Activated CD4-positive, alpha-beta T cell treated with anti-CD3 and anti-CD28 coated beads, Interleukin-2, amount 10 ng/mL, durations not matched to agents 24 days and 14 days (primary cell): ENCODE measurements at places on chromosomes 4 and X.

DNA sequence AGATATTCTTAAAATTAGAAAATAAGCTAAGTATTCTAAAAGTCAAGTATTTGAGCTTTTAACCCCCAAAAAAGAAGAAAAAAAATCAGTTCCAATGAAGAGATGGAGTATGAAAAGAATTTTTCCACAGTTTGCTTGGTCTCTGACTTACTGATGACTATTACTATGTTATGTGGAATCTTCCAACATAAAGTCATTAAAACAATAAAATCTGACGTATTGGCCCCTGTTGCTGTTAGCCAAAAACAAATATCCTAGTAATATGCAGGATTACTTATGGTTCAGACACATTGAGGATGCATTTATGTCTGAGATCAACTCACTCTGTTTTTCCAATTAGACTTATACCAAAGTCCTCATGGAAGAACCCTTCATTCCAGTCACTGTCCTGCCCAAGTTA lies 517.2 kb upstream of the ADGRL3 start:
- DNase-seq = no peak
- no peaks in the 10 kb centered on the region for H3K4me1 ChIP-seq
- H3K4me3 ChIP-seq = no peak overlapping the region
- H3K36me3 ChIP-seq = no peaks in the 10 kb centered on the region

GRCh38 chr4:19372390-19372789 lies 879.3 kb upstream of the SLIT2 start:
- no peaks in the 10 kb centered on the region for H3K36me3 ChIP-seq
- H3K27ac ChIP-seq = no peak overlapping the region
- DNase-seq = no peak
- H3K4me1 ChIP-seq = no peaks in the 10 kb centered on the region

DNA sequence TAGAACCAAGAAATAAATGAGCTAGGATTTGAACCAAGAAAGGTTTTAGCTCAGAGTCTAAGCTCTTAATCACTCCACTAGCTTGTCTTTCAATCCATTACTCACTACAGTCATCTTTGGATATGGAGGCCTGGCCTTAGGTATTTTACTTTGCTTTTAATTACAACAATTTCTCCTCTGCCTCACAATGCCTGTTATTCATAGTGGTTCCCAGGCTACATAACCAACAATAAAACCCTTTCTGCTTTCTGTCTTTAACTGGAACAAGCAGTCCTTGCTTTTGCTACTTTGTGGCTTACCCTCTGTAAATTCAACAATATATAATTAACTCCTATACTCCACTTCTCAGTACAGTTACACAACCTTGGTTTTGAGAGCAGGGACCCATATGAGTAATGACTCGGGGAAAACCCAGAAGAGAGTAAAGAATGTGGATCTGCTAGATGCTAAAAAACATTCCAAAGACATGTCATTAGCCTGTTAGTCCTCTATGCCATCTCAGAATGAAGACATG lies 94.7 kb upstream of the NAP1L5 start:
- no peak overlapping the region for H3K4me3 ChIP-seq
- H3K4me1 ChIP-seq = peaks cover 15% of the 10 kb centered on the region
- peaks cover 16% of the 10 kb centered on the region for H3K27me3 ChIP-seq
- no peak for DNase-seq
- peak overlapping the region; percentile 74 for H3K27ac ChIP-seq

DNA sequence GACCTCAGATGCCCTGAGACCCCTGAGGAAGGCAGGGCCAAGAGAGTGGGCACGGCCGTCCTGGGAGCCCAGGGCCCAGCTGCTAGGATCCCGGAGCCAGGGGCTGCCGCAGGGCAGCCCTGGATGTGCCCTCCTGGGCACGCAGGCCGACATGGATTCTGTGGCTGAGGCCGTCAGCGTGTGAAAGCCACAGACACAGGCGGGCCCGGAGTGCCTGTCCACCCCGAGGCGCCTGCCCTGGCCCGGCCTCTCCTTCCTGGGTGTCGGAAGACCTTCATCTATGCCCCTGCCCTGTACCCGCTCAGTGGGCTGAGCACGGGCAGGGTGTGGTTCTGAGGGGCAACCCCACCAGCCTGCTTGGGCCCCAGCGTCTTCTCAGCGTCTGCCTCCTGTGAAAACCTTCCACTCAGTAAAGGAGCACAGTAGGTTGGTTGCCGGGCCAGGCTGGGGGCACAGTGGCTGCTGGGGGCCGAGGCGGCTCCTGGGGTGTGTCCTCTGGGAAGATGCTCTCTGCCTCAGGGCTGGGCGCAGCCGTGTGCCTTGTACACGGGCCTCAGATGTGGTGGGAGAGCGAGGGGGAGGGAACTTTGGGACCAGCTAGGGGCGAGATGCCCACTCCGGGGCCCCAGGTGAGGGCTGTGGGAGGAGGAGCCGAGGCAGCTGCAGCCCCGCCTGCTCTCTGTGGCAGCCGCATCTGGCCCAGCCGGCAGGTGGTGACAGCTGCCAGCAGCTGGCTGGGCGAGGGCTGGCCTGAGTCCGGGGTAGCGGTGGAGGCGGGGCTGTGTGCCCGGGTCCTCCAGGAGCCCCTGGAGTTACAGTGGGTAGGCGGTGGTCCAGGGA lies 20.8 kb downstream of the FGFRL1 start:
- DNase-seq = no peak
- H3K27me3 ChIP-seq = no peaks in the 10 kb centered on the region
- no peak overlapping the region for H3K27ac ChIP-seq

DNA sequence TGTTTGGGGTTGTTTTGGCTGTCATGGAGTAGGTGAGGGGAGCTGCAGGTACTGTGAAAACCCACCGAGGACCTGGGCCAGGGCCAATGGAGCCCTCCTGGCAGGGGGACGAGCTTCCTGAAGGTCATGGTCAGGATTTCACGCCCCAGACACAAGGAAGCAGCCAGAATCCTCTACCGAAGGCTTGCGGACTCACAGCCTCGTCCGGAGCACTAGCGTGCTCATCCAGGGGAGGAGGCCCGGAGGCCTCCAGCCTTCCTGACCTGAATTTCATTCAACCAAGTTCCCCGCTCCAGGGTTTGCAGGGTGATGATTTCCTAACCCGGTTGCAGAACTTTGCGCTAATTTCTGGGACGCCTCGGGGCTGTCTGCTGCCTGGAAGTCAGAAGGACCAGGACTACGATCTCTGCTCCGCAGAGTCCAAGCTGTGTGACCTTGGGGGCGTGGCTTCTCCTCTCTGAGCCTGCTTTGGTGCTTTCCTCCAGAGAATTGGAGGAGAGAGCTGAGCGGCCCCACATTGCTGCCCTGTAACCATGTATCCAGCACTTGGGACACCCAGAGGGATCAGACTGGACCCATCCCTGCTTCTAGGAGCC lies 56.2 kb upstream of the ADRA2C start:
- no peaks in the 10 kb centered on the region for H3K36me3 ChIP-seq
- DNase-seq = no peak
- H3K27ac ChIP-seq = no peak overlapping the region
- H3K4me3 ChIP-seq = no peak overlapping the region

GRCh38 chr4:26782168-26782829 lies 78.3 kb upstream of the STIM2 start:
- no peaks in the 10 kb centered on the region for H3K36me3 ChIP-seq
- H3K4me3 ChIP-seq = no peak overlapping the region
- DNase-seq = no peak
- H3K27me3 ChIP-seq = no peaks in the 10 kb centered on the region
- peaks cover 2% of the 10 kb centered on the region for H3K4me1 ChIP-seq
- H3K27ac ChIP-seq = no peak overlapping the region

DNA sequence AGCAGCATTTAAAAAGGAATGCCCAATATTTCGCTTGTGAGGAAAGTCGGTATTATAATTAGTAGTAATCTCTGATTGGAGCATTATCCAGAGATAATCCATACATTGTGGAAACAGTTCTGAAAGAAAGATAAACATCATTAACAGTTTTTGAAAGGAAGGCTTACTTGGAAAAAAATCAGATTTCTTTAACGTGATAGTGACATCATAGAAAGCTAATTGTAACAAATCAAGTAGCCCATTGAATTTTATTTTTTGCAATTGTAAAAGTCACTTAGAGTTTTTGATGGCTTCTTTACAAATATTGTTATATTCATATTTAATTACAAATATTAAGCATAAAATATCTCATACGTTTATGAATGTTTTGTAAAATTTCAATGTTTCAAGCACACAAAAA lies 11.6 kb upstream of the NR3C2 start:
- no peaks in the 10 kb centered on the region for H3K4me1 ChIP-seq
- no peak for DNase-seq
- H3K27ac ChIP-seq = no peak overlapping the region
- peaks cover 16% of the 10 kb centered on the region for H3K27me3 ChIP-seq
- H3K4me3 ChIP-seq = no peak overlapping the region

GRCh38 chr4:105936901-105937300 lies 41.6 kb downstream of the NPNT start:
- no peak overlapping the region for H3K27ac ChIP-seq
- no peaks in the 10 kb centered on the region for H3K4me1 ChIP-seq
- no peak overlapping the region for H3K4me3 ChIP-seq
- H3K27me3 ChIP-seq = peaks cover 1% of the 10 kb centered on the region

DNA sequence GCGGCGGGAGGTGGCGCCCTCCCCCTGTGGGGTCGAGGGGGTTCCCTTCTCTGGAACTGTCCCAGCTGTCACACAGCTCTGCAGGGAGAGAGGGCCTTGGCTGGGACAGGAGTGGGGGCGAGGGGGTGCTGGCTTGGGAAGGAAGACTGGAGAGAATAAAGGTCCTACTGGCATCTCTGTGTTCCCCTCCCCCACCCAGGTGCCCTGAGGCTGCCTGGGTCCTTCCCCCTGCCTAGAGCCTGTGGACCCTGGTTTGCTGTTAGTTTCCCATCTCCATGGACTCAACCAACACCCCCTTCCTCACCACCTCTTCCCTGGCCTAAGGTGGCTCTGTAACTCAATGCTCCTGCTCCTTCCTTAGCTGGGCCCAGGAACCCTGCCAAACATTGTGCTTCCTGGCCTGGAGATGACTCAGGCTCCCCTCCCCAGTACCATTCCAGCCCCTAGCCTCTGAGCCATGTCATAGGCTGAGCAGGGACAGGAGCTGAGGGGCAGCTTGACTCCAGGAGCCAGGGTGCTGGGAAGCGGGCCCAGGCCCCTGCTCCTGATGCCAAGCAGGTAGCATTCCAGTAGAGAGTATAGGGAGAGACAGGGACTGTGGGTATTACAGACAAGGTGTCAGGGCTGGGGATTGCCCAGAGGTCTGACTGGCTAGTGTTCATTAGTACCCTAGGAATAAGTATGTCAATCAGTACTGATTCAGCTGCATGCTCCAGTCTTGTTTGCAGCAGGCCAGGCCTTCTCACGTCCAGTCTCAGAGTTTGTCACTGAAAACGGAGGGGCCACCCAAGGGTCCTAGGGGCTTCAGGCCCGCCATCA lies 100.7 kb downstream of the EFNB1 start:
- no peak for DNase-seq
- no peaks in the 10 kb centered on the region for H3K36me3 ChIP-seq
- H3K4me1 ChIP-seq = no peaks in the 10 kb centered on the region
- H3K4me3 ChIP-seq = no peak overlapping the region

DNA sequence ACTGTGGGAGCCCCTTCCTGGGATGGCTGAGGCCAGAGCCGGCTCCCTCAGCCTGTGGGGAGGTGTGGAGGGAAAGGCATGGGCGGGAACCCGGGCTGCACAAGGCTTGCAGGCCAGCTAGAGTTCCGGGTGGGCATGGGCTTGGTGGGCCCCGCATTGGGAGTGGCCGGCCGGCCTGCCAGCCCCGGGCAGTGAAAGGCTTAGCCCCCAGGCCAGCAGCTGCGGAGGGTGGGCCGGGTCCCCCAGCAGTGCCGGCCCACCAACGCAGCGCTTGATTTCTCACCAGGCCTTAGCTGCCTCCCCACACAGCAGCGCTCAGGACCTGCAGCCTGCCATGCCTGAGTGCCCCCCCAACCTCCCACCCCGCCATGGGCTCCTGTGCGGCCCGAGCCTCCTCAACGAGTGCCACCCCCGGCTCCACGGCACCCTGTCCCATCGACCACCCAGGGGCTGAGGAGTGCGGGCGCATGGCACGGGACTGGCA lies 78.0 kb downstream of the COX7B2 start:
- no peaks in the 10 kb centered on the region for H3K27me3 ChIP-seq
- no peak overlapping the region for H3K27ac ChIP-seq
- DNase-seq = no peak
- H3K4me3 ChIP-seq = no peak overlapping the region
- no peaks in the 10 kb centered on the region for H3K36me3 ChIP-seq

DNA sequence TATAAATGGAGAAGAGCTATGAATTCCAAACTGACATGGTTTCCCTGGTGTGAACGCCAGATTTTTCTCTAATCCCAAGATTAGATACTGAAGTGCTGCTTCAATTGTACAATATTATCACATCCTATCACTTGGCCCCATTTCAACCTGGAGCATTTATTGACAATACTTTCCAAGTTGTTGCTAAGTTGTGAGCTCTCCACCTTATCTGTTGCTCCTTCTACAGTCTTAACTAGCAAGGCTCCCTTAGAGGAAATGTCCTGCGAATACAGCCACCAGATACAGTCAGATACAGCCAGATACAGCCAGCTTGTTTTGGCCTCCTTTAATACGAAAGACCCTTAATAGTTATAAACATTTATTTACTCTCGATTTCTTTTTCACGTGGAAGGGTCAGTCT lies 466.3 kb upstream of the FAM241A start:
- no peak for DNase-seq
- H3K4me1 ChIP-seq = no peaks in the 10 kb centered on the region
- H3K27me3 ChIP-seq = no peaks in the 10 kb centered on the region
- H3K4me3 ChIP-seq = no peak overlapping the region
- H3K27ac ChIP-seq = no peak overlapping the region

- no peak overlapping the region for H3K4me3 ChIP-seq
- no peak for DNase-seq
- no peak overlapping the region for H3K27ac ChIP-seq
- no peaks in the 10 kb centered on the region for H3K36me3 ChIP-seq
- no peaks in the 10 kb centered on the region for H3K27me3 ChIP-seq
Measured at GRCh38 chr4:182126603-182127002, 116.6 kb upstream of the TENM3 start.

- DNase-seq = no peak
- peaks cover 36% of the 10 kb centered on the region for H3K36me3 ChIP-seq
- no peaks in the 10 kb centered on the region for H3K27me3 ChIP-seq
- no peak overlapping the region for H3K27ac ChIP-seq
Measured at GRCh38 chr4:78928835-78929234, 10.4 kb downstream of the PAQR3 start.

GRCh38 chr4:24824720-24825119 lies 29.3 kb downstream of the SOD3 start:
- no peaks in the 10 kb centered on the region for H3K36me3 ChIP-seq
- H3K27me3 ChIP-seq = peaks cover 3% of the 10 kb centered on the region
- H3K4me1 ChIP-seq = no peaks in the 10 kb centered on the region
- H3K4me3 ChIP-seq = no peak overlapping the region
- no peak overlapping the region for H3K27ac ChIP-seq
- DNase-seq = no peak
